AML-193 (cell line): ENCODE measurements at places on chromosomes 11 and 22.

DNA sequence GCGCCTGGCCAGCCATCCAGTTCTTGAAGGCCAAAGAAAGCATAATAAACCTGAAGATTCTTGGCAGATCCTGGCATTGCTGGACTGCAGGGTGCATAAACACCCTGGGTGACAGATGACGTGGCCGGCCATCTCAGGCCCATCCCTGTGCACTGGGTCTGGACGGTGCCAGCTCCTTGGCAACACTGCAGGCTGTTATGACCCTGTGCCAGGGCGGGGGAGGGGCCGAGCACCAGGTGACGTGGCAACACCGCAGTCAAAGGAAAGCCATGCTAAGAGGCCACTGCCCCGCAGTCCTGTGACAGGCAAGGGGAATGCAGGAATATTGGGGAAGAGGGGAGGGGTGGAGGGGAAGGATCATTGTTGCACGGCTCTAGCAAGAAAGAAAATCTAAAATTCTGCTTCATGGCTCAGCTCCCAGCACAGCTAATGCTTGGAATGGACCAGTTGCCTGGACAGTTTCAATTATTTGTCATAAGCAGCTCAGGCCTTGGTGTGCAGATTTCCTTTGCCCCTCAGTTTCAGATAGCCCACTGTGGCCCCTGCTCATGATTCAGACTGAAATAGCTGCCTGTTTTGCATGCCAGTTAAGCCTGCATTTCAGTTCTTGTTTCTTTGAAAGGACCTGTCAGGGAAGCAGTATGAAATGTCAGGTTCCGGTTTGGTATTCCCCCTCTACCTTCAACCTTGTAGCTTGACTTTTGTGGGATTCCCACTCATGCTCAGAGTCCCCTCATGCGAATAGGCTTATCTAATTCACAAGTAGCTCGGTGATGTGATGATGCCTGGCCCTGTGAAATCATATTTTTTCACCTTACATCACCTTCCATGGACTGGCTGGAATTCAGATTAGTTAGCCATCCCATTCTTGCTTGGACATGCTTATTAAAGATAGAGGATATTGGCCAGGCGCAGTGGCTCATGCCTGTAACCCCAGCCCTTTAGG is 29.7 kb upstream of the DDX6 start:
- no peak for DNase-seq

GRCh38 chr11:2210366-2211112 is 38.9 kb upstream of the TH start:
- DNase-seq = no peak

DNA sequence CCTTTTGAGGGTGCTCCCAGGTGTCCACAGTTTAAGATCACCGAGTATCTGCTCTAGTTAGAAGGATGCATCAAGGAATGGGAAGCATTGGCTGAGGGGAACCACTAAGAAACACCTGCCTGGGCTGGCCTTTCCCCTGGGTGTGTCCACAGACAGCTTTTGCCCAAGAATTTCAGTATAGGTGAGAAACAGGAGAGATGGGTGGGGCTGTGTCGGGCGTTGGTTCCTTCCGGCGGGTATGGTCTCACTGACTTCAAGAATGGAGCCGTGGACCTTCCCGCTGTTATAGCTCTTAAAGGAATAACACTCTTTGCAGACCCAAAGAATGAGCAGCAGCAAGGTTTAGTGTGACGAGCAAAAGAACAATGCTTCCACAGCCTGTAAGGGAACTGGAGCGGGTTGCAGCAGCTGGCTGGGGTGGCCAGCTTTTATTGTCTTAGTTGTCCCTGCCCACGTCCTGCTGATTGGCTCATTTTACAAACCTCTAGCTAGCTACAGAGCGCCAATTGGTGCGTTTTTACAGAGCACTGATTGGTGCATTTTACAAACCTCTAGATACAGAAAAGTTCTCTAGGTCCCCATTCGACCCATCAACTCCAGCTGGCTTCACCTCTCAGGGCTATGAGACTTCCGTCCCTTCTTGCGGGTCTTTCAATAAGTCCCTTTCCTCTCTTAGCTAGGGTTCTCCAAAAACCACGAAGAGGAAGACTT is 2.4 kb downstream of the FADS1 start:
- peak; percentile 36 for DNase-seq

DNA sequence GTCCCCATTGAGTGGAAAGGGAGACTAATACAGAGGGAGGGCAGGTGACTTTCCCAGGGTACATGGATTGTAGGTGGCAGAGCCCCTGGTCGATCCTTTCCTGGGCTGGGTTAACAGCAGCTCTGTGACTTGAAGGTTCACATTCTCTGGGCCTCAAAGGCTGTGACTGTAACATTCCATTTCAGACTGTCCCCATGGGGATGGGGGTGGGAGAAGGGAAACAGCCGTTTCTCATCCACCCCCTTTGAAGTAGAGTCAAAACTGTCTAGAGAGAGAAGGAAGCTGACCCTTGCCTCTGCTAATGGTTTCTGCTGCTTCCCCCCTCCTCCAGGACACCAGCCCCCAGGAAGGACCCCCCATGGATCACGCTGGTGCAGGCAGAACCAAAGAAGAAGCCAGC is 19.2 kb downstream of the MICALL1 start:
- no peak for DNase-seq

DNA sequence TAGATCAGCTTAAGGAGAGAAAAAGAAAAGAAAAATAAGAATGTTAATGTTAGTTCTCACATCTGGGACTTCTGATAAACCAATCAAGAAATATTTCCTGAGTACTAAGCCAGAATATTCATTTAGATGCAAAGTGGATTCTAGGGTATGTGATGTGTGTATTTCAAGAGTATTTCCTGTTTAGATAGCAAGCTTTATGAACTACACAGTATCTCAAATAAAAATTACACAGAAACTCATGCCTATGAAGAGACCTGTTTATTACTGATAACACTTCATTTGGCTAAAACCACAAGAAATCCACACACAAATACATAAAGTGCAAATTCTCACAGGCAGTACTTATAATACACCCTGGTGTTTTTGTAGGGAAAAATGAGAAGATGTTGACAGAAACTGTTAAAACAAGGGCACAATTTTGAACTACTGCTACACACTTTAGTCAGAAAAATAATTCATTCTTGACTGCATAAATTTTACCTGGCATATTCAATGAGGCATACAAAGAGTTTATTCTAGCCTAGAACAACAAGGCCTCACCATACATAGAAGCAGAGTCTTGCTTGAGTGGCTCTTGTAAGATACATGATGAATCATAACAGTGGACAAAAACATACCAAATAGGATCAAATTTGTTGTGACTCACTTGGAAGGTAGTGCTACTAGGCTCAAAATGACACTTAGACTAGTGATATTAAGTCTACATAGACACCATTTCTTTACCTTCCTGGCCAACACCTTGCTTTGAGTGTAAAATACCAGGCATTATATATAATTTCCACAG is 18.8 kb upstream of the P4HA3 start:
- DNase-seq = no peak

- no peak for DNase-seq
Observed at GRCh38 chr11:76322942-76323341, 58.0 kb downstream of the THAP12 start.

GRCh38 chr11:64799623-64800302 is 3.3 kb downstream of the MAP4K2 start:
- DNase-seq = no peak

DNA sequence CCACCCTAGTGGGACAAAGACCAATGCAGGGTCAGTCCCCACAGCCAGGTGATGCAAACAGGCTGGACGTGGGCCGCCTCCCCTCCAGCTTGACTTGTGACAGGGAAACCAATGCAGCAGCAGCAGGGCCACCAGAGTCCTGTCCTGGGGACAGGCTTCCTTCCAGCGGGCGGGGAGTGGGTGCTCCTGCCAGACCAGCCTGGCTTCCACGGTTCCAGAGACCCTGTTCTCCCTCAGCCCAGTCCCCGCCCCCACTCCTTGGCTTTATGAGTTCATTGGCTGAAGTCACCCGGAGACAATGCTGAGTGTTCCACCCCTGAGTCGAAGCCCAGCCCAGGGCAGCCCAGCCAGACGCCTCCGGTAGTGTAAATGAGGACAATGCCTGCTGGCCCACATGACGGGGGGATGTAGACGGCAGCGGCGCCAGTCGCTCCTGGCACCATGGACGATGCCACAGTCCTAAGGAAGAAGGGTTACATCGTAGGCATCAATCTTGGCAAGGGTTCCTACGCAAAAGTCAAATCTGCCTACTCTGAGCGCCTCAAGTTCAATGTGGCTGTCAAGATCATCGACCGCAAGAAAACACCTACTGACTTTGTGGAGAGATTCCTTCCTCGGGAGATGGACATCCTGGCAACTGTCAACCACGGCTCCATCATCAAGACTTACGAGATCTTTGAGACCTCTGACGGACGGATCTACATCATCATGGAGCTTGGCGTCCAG is at the start of gene TSSK2:
TSS of gene TSSK2 (plus strand) at position 350 of the 726 bp plus-strand sequence. CDS start at position 442, 92 bp downstream.
- no peak for DNase-seq

GRCh38 chr22:31881865-31882264 is 62.5 kb upstream of the YWHAH start:
- DNase-seq = no peak

- DNase-seq = no peak
Observed at GRCh38 chr11:4118107-4118506, 23.5 kb downstream of the RRM1 start.

DNA sequence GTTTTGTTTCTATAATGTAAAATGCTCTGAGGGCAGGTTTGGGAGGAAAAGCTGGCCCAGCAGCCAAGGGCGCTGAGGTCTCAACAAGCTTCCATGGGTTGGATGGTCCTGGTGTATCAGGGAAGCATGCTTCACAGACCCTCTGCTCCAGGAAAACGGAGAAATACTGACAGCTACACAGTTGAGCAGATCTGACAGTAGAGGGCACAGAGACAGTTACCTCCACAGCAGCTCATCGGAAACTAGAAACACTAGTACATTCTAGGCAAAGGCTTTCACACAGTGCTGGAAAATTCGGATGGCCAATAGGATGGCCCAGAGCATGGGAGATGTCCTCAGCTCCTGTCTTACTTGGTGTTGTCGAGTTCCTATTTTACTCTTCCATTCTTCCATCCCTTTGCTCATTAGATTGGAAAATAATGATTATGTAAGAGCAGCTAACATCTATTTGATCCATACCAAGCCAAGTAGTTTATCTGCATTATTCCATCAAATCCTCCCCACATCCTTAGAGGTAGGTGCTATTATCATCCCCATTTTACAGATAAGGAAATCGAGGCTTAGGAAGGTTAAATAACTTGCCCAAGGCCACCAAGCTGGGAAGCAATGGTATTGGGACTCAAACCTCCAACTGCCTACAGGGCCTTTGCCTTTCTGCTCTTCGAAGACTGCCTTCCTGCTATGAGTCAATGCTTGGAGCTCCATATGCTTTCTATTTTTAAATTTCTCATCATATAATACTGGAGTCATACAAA is 28.3 kb downstream of the LMO2 start:
- DNase-seq = no peak

- no peak for DNase-seq
Observed at GRCh38 chr11:70159627-70160570, 43.2 kb upstream of the FADD start.

- no peak for DNase-seq
Observed at GRCh38 chr11:10658621-10659338, 34.8 kb downstream of the IRAG1 start.

DNA sequence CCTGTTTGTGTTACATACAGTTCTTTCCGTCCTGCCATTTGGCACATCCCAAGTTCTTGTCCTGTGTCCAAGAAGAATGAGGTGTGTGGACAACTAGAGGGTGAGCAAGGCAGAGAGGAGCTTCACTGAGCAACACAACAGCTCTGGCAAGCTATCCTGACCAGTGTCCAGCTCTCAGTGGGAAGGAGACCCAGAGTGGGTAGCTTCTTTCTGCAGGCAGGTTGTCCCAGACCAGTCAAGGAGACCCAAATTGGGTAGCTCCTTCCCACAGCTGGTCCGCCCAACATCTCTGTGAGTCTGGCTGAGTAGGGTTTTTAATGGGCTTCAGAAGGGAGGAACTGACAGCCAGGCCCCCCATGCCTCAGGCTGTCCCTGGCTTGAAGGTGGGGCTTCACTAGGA is 35.2 kb upstream of the EXPH5 start:
- DNase-seq = no peak

GRCh38 chr11:101453682-101454081 is 130.1 kb downstream of the TRPC6 start:
- no peak for DNase-seq

DNA sequence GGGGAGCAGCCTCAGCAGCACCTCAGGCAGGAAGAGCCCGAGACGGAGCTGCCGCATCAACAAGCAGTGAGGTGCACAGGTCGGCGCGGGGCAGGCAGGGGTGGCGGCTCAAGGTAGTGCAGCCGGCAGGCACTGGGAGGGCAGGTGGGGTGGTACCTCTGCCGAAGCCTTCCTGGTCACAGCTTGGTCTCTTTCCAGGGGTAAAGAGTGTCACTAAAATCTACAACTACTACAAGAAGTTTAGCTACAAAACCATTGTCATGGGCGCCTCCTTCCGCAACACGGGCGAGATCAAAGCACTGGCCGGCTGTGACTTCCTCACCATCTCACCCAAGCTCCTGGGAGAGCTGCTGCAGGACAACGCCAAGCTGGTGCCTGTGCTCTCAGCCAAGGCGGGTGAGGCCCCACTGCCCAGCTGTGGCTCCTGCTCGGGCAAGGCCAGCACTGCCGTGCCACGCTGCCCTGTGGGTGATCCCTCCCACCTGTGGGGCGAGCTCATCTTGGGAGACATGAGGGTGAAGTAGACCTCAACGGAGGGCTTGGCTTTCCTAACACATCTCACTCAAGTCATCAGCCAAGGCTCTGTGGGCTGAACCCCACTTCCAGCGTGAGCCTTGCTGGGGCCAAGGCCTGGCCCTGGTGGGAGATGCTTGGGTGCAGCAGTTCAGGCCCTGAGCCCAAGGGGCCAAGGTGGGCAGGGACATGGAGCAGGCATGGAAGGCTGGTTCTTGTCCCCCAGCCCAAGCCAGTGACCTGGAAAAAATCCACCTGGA is 13.6 kb downstream of the GATD1 start:
- DNase-seq = no peak

DNA sequence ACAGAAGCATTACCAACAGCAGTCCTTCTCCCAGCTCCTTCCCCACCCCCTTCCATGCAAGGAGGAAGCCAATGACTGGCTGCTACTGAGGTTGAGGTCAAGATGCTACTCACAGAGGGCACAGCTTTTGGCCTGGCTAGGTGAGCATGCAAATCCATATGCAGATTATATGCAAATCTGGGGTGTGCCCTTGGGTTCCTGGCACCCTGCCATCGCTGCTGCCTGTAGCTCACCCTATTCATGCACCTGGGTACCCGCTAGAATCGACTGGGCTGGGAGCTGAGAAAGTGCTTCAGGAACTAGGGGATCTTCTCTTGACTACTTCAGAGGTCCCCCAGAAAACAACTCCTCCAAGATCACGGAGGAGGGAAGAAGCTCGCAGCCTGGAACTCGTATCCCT is 4.0 kb downstream of the DSCAML1 start:
- no peak for DNase-seq

GRCh38 chr11:1810761-1811160 is 24.0 kb upstream of the SYT8 start:
- peak; percentile 67 for DNase-seq

- DNase-seq = peak; percentile 20
Observed at GRCh38 chr11:88357323-88358039, 19.9 kb upstream of the CTSC start.
